ENCODE measurements at places on chromosomes 7 and 10.

GRCh38 chr10:23686722-23687121 is 247.8 kb downstream of the OTUD1 start:
- DNase-seq, result no peak

DNA sequence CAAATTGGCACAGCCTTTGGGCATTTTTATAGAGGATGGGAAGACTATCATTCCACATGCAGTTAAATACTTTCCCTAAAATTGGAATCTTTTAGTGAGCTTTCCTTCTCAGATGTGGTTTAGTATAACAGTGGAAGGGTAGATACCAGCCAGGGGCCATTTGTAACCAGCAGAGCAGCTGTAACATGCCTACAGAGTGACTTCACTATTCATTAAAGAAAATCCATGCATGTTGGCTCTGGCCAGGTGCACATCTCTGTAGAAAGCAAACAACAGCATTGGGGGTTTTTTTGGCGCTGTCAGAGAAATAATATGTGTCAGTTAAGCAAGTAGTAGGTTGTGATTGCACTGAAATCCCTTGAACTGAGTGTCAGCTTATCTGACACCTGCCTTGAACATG is 115.6 kb downstream of the LHFPL3 start:
- no peak for DNase-seq

GRCh38 chr7:1638215-1638661 is 31.8 kb upstream of the ELFN1 start:
- no peak for DNase-seq

DNA sequence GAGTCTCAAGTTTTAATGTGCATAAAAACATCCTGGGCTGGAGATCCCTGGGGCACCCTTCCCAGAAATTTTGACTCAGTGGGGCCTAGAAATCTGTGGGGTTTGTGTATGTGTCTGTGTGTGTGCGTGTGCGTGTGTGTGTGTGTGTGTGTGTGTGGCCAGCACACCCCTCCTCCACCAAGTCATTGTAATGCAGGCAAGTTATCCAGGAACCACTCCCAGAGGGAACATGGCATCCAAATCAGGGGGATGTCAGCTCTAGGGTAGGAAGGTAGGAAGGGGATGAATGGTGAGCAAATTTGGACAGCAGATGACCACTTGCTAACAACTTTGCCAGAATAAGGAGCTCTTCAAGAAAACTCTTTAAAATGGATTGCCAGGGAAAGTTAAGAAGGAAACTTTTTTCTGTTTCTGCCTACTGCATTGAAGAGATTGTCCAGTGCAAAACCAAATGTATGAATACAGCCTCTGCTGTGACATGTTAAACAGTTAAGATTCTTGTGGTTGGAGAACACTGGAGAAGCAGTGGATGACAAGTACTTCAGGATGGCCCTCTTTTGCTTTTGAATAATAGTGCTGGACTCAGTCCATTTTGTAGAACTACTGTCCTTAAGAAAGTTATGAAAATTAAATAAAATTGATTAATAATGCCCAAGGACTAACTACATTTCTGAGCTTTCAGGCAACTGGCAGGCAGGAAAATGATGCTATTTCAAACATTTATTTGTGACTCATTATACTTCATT is 12.3 kb downstream of the STAMBPL1 start:
- no peak for DNase-seq

GRCh38 chr7:149196151-149196704 is 882 bp downstream of the ZNF282 start:
- DNase-seq, result no peak

DNA sequence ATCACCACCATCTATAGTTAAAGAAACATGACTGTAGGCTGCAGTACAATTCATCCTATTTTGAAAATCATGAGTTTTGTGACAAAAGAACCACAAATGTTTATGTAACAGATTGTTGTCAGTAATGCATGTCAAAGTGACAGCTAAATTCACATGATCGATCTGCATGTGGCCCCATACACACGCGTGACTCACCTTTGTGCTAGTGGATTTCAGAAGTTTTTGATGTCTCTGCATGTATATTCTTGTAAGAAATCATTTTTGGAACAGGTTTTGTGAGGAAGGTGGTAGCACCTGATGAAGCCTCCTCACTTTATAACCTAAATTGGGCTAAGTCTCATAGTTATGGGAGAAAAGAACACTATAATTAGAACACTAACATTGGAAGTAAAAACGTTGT is 17.1 kb downstream of the RNF32 start:
- no peak for DNase-seq

DNA sequence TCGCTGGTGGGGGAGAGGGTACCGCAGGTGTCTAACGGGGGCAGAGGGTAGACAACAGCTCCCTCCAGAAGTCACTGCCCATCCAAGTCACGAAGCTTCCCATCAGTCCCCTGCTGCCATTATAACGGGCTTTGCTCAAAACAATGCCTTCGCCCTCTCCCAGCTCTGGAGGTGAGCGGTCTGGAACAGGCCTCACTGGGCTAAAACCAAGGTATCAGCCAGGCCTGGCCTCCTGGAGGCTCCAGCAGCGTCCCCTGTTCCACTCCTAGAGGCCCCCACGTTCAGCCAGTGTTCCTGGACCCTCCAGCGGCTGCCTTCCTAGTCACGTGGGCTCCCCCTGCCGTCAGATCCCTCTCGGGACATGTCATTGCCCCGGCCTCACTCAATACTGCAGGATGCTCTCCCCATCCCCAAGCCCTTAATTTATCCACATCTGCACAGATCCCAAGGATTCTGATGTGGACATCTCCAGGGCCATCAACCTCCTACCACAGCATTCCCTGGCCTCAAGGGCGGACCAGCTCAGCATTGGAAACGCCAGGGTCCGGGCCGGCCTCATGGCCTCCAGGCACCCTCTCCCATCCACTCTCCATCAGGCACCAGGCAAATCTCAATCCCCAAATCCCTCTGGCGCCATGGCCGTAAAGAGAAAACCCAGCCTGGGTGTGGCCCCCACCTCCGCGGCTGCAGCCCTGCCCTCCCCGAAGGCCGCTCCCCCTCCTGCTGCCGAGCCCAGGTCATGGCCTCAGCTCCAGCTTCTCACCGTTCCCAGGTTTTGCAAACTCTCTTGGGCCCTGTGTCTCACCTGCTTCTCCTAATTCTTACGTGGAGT is 104.1 kb upstream of the FAM20C start:
- DNase-seq, result no peak

- DNase-seq, result peak; percentile 70
Observed at GRCh38 chr7:70044064-70044463, 445.8 kb downstream of the AUTS2 start.

DNA sequence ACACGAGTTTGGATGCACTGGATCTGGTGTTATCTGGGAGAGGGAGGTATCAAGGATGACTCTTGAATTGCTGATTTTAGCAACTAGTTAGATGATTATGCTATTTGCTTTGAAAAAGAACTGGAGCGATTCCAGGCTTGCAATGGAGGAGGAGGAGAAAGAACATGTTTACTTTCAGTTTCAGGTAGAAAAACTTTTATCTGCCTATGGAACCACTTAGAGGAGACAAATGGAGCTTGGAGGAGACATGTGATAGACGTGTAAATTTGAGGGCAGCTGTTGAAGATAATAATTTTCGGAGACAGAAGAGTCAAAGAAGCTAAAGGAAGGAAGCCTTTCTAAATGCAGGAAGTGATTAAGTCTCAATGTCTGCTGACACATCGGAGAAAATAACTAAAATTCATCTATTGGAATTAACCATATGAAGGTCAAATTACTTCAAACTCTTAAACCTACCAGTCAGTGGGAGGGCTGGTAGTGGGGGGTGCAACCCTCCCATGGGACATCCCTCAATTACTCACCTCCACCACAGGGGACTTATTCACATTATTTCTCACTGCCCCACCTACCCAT is 56.4 kb upstream of the GNAI1 start:
- no peak for DNase-seq

GRCh38 chr10:92502296-92502808 is 71.5 kb downstream of the IDE start:
- no peak for DNase-seq

DNA sequence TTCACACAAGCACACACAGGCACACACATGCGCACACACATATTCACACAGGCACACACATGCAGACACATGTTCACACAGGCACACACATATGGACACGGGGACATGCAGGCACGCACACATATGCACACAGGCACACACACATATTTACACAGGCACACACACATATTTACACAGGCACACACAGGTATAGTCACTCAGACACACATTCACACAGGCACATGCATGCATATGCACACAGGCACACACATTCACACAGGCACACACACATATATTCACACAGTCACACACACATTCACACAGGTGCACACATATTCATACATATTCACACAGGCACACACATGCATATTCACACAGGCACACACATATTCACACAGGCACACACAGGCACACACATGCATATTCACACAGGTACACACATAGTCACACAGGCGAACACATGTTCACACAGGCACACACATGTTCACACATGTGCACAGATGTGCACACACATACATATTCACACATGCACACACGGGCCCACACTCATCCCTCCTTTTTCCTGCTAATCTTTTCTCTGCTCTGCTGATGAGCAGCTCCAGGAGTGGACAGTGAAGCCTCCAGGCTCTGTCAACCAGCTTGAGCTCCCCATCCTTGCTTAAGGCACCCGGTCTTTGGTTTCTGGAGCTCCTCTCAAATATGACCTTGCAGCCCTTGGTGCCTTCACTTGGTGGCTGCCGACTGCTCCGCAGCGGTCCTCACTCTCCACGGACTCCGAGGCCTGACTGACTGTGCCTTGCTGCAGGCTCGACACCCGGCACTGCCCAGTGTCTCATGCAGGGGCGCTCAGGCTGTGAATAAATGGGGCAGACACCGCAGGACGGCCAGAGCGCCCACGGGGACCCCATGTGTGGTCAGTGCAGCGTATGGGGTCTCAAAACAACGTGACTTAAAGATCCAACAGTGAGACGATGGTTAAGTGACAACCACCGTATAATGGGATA is 581.2 kb upstream of the MGMT start:
- no peak for DNase-seq

- no peak for DNase-seq
Observed at GRCh38 chr7:18063149-18063901, 35.7 kb upstream of the PRPS1L1 start.

GRCh38 chr10:22723783-22724182 is 9.4 kb upstream of the PIP4K2A start:
- DNase-seq, result no peak

GRCh38 chr7:66629222-66630062 is 761 bp downstream of the KCTD7 start:
- DNase-seq, result no peak

- no peak for DNase-seq
Observed at GRCh38 chr10:21529032-21529910, 3.8 kb upstream of the SKIDA1 start.

DNA sequence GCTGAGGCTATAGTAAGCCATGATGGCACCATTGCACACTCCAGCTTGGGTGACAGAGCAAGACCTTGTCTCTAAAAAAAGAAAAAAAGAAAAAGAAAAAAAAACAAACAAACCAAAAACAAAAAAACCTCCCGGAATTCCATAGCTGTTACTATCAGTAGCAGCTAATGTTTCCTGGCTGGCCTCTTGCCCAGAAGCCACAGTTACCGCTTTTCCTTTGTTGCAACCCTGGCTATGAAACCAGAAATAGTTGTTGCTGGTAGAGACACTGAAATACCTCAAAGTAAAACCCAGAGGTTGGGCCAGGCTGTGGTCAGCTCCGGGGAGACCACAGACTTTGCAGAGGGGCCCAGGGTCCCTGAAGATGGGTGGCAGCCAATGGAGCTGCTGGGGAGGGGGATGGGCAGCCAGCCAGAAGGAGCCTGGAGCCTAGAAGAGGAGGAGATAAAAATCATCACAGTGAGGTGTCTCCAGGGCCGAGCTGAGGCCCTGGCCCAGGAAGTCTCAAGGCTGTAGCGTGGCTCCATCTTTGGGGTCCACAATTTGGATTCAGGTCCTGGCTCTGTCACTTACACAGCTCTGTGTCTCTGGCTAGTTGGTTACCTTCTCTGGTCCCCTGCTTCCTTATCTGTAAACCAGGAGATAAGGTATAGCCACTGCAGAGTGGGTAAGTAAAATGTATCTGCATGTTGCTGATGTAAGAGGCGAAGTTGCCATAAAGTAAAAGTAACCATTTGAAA is 3.4 kb upstream of the CHST12 start:
- peak; percentile 50 for DNase-seq

DNA sequence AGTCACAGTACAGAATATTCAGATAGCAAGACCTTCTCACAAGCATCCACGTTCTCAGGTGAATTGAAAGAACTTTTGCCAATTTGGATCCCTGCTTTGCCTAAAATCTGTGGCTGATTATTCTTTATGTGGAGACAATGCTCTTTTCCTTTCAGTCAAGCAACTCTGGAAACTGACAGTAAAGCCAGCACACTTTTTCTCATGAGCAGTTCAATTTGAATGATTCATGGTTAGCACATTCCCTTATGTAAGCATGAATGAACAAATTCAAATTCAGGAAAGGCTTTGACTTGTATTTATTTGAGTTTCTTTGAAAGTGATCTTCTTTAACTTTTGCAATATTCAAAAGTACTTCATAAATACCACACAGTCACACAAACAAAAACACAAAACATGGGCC is 57.6 kb downstream of the MEOX2 start:
- no peak for DNase-seq

- no peak for DNase-seq
Observed at GRCh38 chr7:26101361-26102151, 50.4 kb upstream of the NFE2L3 start.

- DNase-seq, result no peak
Observed at GRCh38 chr7:26185131-26185843, 15.3 kb downstream of the HNRNPA2B1 start.

DNA sequence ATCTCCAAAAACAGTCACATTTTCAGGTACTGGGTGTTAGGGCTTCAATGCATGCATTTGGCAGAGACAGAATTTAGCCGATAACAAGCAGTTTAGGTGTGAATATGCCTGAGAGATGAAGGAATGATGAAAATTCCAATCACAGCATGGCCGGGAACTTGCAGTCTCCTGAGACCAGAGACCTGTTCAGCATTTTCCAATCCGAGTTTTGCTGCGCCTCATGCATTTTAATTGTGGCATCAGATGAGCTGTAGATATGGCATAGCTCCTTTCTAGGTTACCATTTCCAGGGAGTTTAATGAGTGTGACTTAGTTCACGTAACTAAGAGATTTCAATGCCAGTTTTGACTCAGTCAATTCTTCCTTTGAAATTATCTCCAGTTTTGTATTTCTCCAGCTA is 14.5 kb upstream of the C1QL3 start:
- no peak for DNase-seq

- no peak for DNase-seq
Observed at GRCh38 chr7:55211726-55212125, 153.4 kb upstream of the LANCL2 start.

DNA sequence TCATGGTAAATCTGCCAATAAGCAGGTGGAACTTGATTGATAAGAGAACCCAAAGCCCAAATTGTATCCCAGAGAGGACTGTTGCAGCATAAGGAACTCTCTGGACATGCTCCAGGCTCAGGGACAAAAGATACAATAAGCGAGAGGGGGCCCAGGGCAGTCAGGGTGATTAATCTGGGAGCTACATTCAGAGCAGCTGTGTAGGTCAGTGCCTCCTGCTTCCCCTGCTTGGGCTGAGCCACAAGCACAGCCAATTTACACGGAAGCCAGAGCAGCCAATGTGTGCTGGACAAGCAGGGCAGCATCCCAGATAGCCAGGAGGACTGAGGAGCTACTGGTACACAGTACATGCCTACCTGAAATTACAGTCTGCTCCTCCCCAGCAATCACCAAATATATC is 24.2 kb downstream of the MYPN start:
- no peak for DNase-seq

Data from SK-N-MC (cell line).